ENCODE measurements at places on chromosomes 3 and 15.
A peak's percentile ranks its signal among the peaks of the same experiment; 100 is the strongest.

- no peak for DNase-seq
These were observed 256.5 kb upstream of the CBLB start for GRCh38 chr3:106125321-106125720.

DNA sequence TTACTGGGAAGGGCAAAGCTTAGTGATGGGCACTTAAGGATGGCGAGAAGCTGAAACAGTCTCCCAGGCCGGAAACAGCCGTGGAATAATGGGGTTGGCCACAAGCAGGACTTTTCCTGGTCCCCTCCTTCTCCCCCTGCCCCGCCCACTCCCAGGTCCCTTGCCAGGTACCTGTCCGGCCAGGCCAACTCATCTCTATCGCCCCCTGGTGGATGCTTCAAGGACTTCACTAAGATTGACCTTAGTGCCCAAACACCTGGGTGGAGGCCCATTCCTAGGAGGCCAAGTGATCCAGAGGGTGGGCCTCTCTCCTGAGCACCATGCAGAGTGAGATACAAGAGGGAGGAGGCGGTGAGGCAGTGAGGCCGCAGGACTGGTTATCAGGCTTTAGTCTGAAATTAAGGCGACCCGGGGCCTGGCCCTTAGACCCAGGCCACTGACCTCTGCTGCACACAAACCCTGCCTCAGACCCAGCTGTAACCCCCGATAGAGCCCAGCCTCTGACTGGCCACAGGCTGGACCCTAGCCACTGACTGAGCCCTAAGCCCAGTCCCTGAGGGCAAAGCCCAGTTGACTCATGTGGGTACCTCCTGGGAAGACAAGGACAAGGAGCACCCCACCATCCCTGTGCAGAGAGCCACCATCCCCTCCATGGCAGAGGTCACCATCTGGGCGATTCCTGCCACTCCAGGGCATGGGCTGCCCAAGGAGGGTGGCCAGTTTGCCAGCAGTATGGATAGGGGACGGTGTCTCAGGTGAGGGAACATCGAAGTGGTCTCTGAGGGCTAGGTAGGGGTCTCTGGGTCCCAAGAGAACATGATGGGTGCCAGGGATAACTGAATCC, 37.6 kb downstream of the VIPR1 start:
- DNase-seq: peak; percentile 12

DNA sequence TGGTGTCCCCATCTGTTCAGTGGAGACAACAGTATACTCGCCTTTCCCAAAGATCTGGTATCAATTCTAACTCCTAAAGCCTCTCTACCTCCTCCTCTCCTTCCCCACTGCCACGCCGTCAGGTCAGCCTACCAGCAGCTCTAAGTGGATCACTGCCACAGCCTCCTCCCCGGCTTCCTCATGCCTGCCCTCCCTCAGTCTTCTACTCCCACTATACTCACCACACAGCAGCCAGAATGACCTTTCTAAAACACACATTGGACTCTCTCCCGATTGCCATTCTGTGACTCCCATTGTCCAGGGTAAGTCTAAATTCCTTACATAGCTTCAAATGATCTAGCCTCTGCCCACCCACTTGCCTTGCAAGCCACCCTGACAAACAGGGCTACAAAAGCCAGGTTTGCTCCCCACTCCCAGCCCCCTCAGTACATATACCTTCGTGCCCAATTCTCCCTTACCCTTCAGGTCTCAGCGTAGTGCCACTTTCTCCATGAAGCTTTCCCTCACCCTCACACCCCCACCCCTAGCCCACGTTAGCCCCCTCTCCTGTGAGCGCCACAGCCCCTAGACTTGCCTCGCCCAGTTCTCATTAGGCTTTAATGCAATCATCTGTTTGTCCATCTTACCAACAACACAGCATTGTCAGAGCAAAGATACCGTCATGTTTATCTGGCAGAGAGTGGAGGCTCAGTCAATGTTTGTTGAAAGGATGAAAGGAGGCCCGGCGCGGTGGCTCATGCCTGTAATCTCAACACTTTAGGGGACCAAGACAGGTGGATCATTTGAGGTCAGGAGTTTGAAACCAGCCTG, 9.5 kb upstream of the SEMA7A start:
- no peak for DNase-seq

DNA sequence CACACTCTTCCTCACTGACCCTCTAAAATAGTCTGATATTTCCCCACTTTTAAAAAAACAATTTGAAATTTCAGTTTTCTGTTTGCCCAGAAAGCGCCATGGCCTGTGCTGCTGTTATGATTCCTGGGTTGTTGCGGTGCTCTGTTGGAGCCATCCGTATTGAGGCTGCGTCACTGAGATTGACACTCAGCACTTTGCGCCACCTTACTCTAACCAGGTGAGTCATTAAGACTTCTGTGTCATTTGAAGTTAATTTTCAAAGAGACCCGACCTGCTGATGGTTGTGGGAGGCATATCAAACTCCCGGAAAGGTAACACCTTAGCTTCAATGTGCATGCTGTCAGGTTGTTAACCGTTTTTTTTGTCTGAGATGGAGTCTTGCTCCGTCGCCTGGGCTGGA, 5.8 kb downstream of the OXNAD1 start:
- DNase-seq: no peak

GRCh38 chr3:155658671-155659261, 86.1 kb downstream of the PLCH1 start:
- DNase-seq: no peak

DNA sequence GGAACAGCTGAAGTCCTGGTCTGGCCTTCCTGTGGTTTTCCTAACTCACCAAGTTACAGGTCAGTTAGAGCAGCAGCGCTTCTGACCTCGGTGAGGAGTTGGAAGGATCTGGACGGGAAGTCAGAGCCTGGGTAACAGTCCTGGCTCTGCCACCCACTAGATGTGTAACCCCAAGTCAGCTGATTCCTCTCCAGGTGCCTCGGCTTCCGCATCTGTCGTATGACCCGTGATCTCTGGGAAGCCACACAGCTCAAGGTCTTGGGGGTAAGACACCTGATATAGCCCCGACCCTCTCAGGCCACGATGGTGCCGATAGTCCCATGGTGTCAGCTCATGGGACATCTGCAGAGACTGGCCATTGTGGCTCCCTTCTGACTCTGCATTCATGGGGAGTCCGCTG, 8.3 kb upstream of the PIGZ start:
- DNase-seq: no peak

GRCh38 chr3:16513141-16514020, at the start of gene RFTN1:
RFTN1 (minus strand) TSS chr3:16513699; CDS start chr3:16493869, 19,830 bp downstream.
- DNase-seq: no peak

- no peak for DNase-seq
These were observed 40.1 kb upstream of the NR2C2 start for GRCh38 chr3:14907043-14907966.

DNA sequence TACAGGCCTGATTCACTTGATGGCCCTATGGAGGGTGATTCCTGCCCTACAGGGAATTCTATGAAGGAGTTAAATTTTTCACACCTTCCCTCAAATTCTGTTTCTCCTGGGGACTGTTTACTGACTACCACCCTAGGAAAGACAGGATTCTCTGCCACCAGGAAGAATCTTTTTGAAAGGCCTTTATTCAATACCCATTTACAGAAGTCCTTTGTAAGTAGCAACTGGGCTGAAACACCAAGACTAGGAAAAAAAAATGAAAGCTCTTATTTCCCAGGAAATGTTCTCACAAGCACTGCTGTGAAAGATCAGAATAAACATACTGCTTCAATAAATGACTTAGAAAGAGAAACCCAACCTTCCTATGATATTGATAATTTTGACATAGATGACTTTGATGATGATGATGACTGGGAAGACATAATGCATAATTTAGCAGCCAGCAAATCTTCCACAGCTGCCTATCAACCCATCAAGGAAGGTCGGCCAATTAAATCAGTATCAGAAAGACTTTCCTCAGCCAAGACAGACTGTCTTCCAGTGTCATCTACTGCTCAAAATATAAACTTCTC, 43.6 kb downstream of the BLM start:
- DNase-seq: no peak

DNA sequence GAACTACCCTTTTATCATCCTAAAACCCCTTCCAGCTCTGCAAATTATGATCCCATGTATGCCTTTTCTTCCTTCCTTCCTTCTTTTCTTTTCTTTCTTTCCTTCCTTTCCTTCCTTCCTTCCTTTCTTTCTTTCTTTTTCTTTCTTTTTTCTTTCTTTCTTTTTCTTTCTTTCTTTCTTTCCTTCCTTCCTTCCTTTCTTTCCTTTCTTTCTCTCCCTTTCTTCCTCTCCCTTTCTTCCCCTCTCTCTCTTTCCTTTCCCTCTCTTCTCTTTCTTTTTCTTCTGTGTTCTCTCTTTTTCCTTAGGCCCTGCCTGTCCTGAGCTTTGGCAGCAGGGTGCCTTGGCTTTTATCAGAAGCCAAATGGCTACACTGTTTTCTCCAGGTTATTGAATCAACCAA, 66.8 kb downstream of the IQCH start:
- no peak for DNase-seq
